ENCODE measurements at places on chromosomes 2 and 18.

- DNase-seq, result no peak
These were observed 113.1 kb upstream of the SRD5A2 start for GRCh38 chr2:31693882-31694281.

DNA sequence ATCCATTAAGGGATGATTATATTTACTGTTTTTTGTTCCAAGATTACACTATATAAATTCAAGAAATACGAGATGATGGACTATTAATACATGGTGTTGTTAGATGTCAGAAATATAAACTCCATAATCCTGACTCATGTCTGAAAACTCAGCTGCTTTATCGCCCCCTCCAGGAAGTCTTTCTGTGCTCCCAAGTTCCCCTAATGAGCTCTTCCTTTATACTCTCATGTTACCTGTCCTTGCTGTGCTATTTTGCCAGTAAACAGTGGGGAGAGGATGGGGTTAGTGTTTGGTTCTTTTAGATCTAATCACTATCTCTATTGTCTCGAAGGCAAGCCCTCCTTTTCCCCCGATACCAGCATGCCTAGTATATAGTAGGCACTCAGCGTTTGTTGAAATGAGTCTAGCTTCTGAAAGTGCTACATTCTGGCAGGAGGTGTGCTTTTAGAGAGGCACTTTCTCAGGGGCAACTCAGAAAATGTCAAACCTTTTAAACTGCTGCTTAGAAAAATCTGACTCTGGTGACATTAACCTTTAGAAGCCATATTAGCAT is 21.4 kb upstream of the BARD1 start:
- no peak for DNase-seq

- DNase-seq, result no peak
These were observed 120.5 kb downstream of the MTCL1 start for GRCh38 chr18:8825729-8826375.

- DNase-seq, result peak; percentile 92
These were observed 34.9 kb upstream of the ATP8B1 start for GRCh38 chr18:57837917-57838548.

- DNase-seq, result no peak
These were observed 11.6 kb downstream of the ECEL1 start for GRCh38 chr2:232476045-232476444.

- no peak for DNase-seq
These were observed 3.7 kb upstream of the LIMS2 start for GRCh38 chr2:127678991-127679390.

Measured in activated CD4-positive, alpha-beta T cell treated with anti-CD3 and anti-CD28 coated beads, Interleukin-10, Interleukin-2, amounts not matched to agents 100 ng/mL and 50 ng/mL, durations not matched to agents 16 hours and 8 hours (primary cell).